ENCODE measurements at places on chromosomes 6 and 20.

GRCh38 chr6:141976994-141977393 lies 155.7 kb upstream of the GJE1 start:
- DNase-seq: no peak

DNA sequence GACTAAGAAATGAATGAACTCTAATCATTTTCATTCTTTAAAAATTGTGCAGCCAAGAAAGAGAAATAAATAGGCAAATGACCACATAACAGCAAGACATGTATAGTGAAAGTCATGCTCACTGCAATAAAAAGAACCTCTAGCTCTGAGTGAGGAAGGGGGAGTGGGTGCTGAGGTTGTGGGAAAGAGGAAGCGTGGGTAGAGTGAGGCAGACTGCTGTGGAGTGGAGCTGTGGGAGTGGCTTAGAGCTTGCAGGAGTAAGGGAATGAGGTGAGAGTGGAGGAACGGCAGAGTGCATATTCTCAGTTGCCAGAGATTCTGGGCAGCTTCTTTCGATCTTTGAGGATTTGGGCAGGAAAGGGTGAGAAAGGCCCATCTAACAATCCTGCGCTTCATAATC lies 10.4 kb downstream of the DEFB129 start:
- no peak for DNase-seq

GRCh38 chr20:59318803-59319202 lies 18.4 kb downstream of the EDN3 start:
- DNase-seq: no peak

GRCh38 chr20:4160761-4161305 lies 145.5 kb upstream of the RNF24 start:
- DNase-seq: no peak

- no peak for DNase-seq
Observed at GRCh38 chr6:27806981-27807440, 105.2 kb downstream of the OR2B2 start.

DNA sequence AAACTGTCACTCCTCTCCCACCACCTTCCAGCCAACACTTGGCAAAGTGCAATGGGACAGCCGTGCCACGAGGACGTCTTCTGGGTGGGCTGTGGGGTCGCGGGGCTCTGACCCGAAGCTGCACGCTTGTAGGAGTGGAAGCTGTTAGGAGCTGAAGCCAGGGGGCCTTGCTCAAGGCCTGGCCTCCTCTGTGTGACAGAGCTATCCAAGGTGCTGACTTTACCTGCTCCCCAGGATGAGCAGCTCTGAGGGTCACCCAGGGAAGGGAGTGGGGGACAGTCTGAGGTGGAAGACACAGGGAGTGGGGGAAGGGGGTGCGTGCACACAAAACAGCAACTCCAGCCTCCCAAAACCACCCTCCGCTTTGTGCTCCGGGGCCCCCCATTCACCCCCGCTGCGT lies 17.5 kb upstream of the CHRNA4 start:
- no peak for DNase-seq

DNA sequence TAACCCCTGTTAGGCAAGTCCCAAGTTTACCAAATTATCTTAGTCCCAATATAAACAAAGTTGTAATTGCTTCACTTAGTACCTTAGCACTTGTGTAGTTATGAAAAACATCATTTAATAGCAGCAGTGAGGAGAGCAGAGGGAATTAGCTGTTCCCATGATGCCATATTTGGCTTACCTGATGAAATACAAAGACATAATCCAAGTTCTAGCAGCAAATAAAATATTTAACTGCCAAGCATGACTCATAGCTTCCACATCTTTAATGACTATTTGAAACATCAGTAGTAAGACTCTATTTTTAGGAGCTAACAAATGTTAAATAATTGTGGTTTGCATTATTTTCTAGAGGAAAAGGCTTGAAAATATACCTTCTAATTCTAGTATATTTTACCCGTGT lies 94.0 kb upstream of the MCHR2 start:
- DNase-seq: no peak

GRCh38 chr6:24520929-24521546 lies 26.3 kb downstream of the ALDH5A1 start:
- no peak for DNase-seq

DNA sequence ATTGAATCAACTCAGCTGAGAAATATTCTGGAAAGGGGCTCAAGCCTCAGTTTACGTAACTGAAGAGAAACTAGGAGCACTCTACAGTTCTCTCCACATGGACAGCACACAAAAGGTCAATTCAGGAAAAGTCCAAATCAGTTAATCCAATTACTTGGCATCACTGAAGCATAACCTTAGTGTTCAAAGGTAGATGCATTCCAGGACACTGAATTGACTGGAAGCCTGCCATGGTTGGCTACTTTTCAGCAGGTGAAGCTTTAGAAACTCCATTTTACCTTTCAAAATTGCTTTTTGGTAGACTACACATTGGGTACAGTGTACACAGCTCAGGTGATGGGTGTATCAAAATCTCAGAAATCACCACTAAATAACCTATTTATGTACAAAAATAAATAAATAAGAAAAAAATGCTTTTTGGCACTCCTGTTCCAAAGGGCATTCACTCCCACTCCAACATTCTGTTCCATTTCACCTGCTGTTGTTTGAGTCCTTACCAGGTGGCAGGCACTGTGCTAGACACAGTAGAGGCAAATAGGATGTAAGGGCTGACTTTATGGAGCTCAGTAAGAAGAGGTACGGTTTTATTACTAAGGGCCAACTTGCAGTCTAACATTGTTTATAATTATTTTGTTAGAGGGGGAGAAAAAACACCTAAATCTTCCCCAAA lies 153.4 kb downstream of the FAXC start:
- DNase-seq: no peak

GRCh38 chr6:119346450-119346849 lies 3.1 kb downstream of the MAN1A1 start:
- DNase-seq: no peak

All from NCI-H1048 (cell line).